Stimulated activated CD8-positive, alpha-beta memory T cell treated with anti-CD3 and anti-CD28 coated beads, Interleukin-7, amount 100 ng/mL, for 1 hour (primary cell): ENCODE measurements at places on chromosomes 6 and 20.

- DNase-seq = no peak
Observed at GRCh38 chr6:50823094-50823920, 4.6 kb downstream of the TFAP2B start.

- DNase-seq = no peak
Observed at GRCh38 chr6:148578837-148579565, 167.8 kb upstream of the UST start.

GRCh38 chr20:22428051-22428450 lies 156.3 kb downstream of the FOXA2 start:
- no peak for DNase-seq

DNA sequence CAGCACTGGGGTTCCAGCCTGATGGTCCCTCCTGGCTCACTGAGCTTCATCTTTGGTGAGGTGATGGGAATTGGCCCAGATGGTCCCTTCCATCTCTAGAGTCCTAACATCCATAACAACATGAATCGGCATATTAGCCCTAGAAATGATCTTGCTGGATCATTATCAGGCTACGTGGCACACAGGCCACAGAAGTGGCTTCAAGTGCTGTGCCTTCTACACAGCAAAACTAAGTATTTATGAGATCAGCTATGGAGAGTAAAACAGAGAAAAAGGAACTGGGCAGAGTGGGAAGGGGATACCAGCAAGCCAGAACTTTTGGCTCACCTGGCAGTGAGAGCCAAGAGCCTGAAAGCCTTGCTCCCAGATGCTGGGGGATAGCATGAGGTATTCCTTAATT lies 116.9 kb downstream of the TRERF1 start:
- no peak for DNase-seq

GRCh38 chr6:36765594-36766398 lies 68.2 kb downstream of the RAB44 start:
- peak; percentile 60 for DNase-seq

DNA sequence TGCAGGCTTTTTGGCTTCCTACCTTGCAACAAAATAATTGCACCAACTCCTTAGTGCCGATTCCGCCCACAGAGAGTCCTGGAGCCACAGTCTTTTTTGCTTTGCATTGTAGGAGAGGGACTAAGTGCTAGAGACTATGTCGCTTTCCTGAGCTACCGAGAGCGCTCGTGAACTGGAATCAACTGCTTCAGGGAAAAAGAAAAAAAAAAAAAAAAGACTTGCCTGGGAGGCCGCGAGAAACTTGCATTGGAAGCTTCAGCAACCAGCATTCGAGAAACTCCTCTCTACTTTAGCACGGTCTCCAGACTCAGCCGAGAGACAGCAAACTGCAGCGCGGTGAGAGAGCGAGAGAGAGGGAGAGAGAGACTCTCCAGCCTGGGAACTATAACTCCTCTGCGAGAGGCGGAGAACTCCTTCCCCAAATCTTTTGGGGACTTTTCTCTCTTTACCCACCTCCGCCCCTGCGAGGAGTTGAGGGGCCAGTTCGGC lies 420 bp downstream of the SOX4 start:
- no peak for DNase-seq

DNA sequence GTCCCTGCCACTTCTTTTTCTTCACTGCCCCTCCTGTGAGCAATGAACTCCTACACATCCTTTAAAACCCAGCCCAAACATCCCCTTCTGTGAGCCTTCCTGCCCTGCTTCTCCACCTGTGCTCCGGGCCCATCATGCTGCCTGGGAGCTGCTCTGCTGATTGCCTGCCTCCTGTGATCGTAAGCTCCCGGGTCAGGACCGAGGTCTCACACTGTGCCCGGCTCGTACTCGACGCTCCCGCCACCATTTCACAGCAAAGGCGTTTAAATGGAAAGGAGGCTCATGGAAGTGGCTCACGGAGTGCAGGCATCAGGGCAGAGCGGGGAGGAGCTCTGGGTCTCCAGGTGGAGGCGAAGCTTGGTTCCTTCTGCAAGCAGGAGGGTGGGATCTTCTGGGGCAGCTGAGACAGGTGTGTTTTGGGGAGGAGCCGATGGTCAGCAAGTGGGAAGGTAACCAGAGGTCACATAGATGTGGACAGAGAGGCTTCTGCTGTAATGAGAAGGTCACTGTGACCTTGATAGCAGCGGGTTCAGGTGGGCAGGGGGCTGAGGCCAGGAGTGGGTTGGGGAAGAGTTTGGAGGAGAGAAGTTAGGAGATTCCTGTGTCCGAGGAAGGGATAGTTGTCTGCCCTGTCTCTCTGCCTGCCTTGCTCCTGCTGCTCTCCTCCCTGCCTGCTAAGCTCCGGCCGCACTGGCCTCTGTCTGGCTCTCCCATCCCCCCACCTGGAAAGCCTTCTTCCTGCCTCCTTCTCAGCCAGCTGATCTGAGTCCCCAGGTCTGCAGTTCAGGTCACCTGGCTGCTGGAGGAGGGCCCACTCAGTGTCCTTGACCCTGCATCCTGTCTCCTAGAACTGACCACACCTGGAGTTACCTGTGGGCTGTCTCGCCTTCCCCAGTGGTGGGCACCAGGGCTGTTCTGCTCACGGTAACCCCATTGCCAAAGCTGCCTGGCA lies 52.7 kb upstream of the FRMD1 start:
- DNase-seq = no peak

DNA sequence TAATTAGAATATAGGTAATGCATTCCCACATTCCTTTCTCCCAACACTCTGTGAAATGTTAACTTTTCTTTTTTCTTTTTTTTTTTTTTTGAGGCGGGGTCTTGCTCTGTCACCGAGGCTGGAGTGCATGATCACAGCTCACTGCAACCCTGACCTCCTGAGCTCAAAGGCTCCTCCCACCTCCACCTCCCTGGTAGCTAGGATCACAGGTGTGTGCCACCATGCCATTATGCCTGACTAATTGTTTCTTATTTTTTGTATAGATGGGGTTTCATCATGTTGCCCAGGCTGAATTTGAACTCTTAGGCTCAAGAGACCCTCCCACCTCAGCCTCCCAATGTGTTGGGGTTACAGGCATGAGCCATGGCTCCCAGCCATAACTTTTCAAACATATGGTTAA lies 135.7 kb upstream of the SHLD1 start:
- DNase-seq = no peak

- DNase-seq = no peak
Observed at GRCh38 chr6:124090491-124090890, 286.8 kb downstream of the NKAIN2 start.

DNA sequence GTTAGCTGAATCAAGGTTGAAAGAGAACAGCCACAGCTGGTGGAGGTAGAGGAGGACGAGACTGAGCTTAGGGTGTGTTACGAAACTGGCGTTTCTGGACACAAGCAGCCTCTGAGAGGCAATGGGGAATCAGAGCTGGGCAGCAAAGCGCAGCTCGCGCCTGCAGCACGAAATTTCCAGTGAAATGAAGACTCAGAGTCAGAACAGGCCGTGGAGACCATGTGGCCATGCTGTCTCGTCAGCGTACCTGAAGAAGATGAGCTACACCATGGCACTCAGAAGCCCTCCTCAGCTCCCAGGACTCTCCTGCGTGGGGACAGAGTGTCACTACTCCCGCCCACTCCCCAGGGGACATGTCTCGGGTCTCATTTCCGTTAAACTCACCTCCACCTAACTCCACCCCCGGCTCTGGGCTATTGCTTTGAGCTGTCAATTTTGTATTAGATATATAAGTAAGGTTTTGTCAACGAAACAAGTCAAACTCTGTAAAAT lies 256.9 kb downstream of the ERMARD start:
- no peak for DNase-seq

DNA sequence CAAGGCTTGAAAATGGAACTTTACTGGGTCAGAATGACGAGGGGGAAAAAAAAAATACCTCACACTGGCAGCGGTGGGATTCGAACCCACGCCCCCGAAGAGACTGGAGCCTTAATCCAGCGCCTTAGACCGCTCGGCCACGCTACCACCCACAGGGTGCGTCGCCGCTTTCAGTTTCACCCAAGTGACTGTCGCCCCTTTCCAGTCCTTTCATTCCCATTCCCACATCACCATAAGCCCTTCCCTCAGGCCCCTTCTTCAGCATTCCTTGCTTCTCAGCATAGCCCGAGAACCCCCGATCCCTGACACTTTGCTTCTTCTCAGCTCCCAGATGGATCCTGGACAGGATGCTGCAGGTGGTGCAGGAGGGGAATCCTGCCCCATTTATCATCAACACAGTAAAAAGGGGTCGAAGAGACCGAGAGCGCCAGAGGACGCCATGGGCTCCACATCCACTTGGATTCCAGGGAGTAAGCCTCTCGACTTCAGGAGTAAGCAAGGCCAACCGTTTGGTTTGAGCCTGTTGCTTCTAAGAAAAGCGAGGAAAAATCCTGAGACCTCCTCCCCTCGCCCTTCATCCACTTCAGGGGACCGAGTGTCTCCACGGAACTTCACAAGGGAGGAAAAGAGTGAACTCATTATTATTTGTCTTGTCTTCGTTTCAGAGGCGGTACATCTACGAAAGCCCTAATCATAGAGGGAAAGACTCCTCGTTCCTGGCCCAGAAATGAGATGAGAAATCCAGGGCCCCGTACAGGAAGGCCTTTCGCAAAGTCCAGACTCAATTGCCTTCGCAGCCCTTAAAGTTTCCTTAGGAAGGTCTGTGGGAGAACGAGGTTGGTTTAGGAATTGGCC lies 20.0 kb upstream of the TRIM27 start:
- DNase-seq = no peak

DNA sequence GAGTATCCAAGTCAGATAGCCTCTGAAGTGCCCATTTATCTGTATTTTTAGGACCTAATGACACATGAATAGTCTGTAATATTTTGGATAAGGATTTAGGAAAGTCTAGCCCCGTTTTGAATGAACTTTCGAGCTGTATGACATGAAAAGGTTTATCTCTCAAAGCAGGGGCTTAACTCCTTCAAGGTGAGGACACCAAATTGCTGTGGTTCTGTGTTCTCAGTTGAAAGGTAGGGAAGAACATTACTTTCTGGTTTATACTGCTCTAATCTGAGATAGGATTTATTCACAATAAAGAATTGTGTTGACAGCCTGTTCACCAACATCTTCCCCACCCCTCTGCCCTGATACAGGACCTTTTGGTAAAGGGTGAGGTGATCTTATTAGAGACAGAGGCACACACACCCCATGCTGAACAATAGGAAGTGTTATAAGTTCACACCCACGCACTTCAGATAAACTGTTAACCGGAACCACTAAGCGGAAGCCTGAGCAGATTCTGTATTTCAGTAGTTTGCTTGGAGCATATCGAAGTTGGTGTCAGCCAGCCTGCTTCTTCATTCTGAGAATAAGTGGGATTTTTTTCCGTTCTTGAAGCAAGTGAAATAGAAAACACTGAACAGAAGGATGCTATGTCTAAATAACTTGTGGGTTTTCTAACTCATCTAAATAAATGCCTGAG lies 223.3 kb downstream of the TMEM242 start:
- DNase-seq = peak; percentile 14

GRCh38 chr6:33040157-33040556 lies 30.8 kb upstream of the HLA-DOA start:
- no peak for DNase-seq

- DNase-seq = no peak
Observed at GRCh38 chr6:164547076-164547475, 762.3 kb downstream of the C6orf118 start.

DNA sequence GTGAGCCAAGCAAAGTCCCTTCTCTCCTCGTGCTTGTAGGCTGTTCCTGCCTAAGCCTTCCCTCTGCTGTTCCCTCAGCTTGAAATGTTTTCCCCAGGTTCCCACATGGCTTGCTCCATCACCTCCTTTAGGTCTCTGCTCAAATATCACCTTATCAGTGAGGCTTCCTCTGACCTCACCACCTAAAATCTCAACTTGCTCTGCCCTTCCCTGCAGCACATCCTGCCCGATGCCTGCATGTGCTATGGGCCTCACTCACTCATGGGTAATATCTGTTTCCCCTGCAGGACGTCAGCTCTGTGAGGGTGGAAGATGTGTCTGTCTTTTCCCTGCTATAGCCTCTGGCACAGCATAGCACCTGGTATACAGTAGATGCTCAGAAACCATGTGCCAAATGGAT lies 29.9 kb upstream of the FKBP1A start:
- no peak for DNase-seq

DNA sequence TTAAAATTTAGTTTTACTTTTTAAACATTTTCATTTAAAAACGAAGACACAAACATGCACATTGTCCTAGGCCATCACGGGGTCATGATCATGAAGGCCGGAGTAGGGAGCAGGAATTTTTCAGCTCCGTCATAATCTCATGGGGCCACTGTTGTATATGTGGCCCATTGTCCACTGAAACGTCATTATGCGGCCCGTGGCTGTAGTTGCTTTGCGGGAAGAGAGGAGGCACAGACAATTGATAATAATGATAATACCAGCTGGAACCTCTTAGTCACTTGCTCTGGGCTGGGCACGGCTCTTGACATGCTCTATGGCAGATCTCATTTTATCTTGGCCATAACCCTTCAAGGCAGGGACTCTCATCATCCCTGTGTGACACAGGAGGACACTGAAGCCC lies 56.5 kb upstream of the FNDC1 start:
- no peak for DNase-seq
